ENCODE measurements at places on chromosomes 13 and 19.
A peak's percentile ranks its signal among the peaks of the same experiment; 100 is the strongest.

DNA sequence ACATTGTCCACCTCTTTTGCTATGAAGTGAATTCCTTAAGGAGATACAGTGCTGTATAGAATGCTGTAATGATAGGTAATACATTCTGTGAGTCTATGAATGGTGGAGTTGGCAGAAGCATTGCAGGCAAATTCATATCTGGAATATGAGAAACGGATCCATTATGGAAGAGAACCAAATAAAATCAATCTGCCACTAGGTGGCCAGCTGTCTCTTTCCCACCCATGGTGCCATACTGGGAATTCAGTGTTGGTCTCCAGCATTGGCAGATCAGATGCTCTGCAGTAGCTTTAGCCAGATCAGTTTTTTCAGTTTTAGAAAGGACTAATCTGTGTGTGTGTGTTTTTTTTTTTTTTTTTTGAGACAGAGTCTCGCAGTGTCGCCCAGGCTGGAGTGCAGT lies 27.6 kb downstream of the DNAJC3 start:
- no peak for DNase-seq

- no peak for DNase-seq
These were observed 189.1 kb downstream of the FGF14 start for GRCh38 chr13:102212729-102213128.

GRCh38 chr13:49545661-49546060 lies 39.7 kb downstream of the RCBTB1 start:
- DNase-seq: no peak

DNA sequence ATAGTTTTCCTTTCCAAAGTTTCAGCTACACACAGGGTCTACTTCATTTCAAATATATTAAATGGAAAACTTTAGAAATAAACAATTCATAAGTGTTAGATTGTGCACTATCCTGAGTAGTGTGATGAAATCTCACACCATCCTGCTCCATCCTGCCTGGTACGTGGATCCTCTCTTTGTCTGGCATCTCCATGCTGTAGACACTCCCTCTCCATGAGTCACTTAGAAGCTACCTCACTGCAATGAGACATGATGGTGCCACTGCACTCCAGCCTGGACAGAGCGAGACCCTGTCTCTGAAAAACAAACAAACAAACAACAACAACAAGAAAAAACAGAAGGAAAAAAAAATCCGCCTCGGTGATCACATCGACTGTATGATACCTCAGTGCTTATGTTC lies 191.8 kb downstream of the PCCA start:
- DNase-seq: no peak

DNA sequence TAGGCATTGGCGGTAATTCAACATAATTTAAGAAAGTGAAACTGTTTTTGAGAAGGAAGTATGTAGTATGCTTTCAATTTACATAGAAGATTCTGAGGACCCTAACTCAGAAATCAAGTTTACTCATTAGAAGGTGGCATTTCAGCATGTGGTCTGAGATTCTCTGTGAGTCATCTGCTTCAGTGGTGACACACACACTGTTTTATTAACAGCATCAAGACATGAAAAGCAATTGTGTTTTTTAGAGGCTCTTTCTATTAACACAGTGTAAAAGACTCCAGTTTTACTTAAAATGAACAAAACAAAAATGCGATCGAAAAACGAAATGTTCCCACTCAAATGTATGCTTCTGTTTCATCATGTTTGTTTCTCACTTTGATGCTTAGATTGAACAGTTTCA lies 802.1 kb upstream of the SLITRK6 start:
- DNase-seq: no peak

DNA sequence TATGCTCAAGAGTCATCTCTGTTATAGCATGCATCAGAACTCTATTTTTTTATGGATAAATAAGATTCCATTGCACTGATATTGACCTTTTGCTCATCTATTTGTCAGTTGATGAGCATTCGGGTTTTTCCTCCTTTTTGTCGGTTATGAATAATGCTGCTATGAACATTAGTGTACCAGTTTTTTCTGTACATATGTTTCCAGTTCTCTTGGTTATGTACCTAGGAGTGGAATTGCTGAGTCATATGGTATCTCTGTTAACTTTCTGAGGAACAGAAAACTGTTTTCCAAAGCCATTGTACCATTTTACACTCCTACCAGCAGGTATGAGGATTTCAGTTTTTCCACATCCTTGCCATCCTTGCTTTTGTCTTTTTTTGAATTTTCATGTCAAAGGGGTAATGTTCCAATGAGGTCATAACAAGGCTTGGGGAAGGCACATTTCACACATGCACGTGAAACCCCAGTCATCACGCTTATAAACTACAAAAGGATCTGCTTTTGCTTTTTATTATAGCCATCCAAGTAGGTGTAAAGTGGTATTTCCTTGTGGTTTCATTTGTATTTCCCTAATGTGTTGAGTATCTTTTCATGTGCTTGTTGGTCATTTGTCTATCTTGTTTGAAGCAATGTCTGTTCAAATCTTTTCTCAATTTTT lies 14.6 kb downstream of the KBTBD7 start:
- DNase-seq: no peak

DNA sequence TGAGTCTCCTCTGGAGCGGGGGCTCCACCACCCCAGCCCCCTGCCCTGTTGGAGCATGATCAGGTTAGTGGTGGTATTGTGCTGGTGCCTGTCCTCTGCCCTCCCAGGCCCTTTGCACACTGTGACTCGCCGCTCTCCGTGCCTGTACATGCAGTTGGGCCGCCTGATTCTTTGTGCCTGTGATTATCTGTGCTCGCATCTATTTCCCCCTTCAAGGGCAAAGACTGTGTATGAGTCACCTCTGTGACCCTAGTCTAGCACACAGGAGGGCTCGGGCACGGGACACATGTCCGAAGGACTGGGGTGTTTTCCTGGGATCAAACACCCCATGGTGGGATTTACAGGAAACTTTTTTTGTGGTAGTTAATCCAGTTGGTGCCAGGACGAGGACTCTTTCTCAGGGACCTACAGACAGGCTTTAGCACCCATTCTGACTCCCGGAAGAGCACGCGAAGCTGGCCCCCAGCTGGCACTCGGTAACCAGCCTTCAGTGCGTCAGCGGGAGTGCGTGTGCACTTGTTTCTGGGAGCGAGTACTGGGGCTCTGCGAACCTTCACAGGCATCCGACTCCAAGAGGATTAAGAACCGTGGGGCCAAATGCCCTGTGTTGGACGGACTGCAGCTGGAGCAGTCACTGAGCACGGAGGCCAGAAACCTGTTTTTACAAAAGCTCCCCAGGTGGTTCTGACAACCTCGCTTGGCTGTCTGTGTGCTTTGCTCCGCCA lies 6.7 kb downstream of the PPP1R37 start:
- DNase-seq: no peak

DNA sequence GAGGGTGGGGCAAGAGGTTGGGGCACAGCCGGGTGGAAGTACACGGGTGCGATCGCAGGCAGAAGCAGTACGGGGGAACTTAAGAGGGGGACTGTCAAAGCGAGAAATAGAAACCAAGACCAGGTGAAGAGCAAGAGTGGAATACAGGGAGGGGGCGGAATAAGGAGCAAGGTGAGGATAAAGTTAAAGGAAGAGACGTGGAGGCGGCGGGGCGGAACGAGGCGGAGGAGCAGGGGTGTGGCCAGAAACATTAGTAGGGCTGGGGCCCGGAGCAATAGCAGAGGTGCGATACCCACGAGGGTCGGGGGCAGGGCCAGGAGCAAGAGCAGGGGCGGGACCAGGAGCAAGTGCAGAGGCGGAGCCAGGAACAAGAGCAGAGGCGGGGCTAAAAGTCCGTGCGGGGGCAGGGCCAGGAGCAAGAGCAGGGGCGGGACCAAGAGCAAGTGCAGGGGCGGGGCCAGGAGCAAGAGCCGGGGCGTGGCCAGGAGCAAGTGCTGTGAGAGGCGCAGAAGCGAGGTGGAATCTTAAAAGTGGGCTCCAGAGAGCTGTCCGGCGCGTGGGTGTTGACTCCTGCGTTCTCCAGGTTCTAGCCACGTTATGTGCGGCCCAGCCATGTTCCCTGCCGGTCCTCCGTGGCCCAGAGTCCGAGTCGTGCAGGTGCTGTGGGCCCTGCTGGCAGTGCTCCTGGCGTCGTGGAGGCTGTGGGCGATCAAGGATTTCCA lies 1.2 kb downstream of the CATSPERG start:
- peak; percentile 92 for DNase-seq

DNA sequence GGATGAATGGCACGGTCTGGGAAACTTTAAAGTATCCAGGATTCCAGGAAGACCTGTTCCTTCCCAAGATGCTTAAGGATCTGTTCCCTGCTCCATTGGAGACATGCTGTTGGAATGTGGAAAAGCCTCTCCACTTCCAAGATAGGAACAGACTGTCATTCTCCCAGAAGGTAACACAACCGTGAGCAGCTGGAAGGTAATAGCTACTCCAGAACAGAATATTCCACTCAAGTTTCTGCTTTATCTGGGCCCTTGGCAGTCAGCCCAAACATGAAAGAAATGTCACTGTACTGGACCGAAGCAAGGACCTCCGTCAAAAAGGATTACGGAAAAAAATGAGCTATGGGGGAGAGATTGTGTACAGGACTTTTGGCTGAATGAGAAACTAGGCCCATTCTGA lies 420.9 kb upstream of the NBEA start:
- no peak for DNase-seq

DNA sequence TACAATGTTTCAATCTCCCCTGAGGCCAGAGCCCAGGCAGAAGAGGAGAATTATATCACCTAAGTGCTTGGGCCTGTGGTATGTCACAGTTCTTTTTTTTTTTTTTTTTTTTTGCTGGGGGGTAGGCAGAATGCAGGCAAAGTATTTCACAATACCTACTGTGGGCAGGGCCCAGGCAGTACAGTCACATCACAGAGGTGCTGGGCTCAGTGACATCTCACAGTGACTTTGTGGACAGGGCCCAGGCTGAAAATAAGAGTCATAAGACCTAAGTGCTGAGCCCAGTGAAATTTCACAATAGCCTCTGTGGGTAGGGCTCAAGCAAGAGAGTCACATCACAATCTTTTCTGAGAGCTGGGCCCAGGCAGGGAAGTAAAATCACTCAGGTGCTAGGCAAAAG lies 15.9 kb upstream of the ZNF208 start:
- no peak for DNase-seq

- DNase-seq: no peak
These were observed 10.6 kb upstream of the KIR2DL4 start for GRCh38 chr19:54792814-54793213.

- no peak for DNase-seq
These were observed 316.8 kb downstream of the DLEU7 start for GRCh38 chr13:50526661-50527071.

- no peak for DNase-seq
These were observed 13.0 kb upstream of the PROZ start for GRCh38 chr13:113145496-113145895.

GRCh38 chr13:50126263-50126992 lies 111.2 kb downstream of the KCNRG start:
- no peak for DNase-seq

DNA sequence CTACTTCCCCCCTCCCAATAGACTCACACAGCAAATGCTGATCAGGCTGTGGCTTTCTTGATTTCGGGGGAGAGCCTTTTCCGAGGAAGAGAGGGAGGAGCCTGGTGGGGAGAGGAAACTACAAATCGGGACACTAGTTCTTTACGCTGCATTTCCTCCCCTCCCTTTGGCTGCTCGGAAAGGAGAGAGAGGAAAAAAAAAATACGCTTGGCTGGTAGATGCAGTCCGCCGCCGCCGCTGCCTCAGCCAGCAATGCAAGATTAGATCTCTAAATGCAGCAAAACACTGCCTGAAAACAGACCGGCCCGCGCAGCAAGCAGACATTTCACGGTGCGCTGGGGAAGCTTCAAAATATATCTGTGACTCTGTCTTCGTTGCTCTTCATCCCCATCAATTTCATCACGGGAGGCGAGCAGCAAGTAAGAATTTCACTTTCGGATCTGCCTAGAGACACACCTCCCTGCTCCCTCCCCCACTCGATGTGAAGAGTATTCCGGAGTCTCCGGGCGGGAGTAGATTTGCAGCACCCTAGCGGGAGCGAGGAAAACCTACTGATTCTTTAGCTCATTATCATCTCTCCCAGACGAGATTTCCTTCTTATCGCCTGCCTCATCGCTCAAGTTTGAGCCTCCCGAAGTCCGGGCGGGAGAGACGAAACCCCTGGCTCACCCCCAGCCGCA lies at the start of gene PCDH17:
Gene PCDH17, plus strand, starts transcription at position 149 of the 680 bp plus-strand sequence. CDS start 803 bp downstream, outside the sequence.
- DNase-seq: no peak

DNA sequence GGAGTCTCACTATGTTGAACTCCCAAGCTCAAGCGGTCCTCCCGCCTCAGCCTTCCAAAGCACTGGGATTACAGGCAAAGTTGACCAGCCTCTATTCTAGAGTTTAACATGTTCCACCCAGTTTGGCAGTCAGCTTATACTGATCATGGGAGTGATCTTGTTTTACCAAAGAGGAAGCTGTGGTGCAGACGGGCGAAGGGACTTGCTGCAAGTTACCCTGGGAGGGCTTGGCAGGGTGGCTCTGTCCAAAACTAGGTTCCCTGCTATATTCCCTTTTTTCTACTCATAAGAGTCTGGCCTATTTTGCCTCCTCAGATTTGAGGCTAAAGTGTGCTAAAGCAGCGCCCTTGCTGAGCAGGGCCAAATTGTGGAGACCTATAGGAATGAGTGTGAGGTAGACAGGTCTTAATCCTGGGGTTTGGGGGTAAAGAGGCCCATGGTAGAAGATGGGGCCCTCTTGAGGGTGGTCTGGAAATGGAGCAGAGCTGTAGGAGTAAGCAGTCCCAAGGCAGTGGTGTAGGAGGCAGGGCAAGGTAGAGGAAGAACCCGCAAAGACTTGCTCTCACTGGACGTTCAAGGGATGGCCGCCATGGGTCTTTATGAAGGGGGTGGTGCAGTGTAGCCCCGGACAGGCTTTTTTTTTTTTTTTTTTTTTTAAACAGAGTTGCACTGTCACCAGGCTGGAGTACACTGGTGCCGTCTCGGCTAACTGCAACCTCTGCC lies 3.3 kb downstream of the RPS19 start:
- no peak for DNase-seq

Data from activated naive CD4-positive, alpha-beta T cell (primary cell).